Left renal cortex interstitium (tissue), 4 donors: ENCODE measurements at places on chromosomes 13 and 19. TPM values are rescaled to one million over a fixed set of nuclear protein-coding genes. Genes with fewer than 3 reads are reported as not detected.

- no peak for DNase-seq
These were observed 16.9 kb downstream of the TMEM150B start for GRCh38 chr19:55308281-55308680.

- DNase-seq: no peak
These were observed 103.2 kb downstream of the ZNF429 start for GRCh38 chr19:21608571-21608970.

WDFY2 gene
- 20.4 TPM for polyA plus RNA-seq

- no peak for DNase-seq
These were observed 72.8 kb upstream of the CLDN10 start for GRCh38 chr13:95479731-95480130.

GRCh38 chr13:108742701-108743451 lies 113.5 kb downstream of the MYO16 start:
- no peak for DNase-seq

DNA sequence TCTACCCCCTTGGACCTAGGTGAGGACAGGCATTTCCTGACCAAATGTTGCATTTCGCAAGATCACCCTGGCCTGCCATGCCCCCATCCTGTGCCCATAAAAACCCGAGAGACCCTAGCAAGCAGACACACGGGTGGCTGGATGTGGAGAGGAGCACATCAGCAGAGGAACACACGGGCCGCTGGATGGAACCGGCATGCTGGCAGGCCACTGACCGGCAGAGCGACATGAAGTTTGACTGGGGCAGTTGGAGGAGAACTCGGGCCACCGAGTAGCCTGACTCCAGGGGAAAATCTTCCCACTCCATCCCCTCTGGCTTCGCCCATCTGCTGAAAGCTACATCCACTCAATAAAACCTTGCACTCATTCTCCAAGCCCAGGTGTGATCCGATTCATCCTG lies 329.3 kb downstream of the FGF9 start:
- no peak for DNase-seq

GRCh38 chr19:16415806-16416205 lies 56.0 kb downstream of the EPS15L1 start:
- DNase-seq: no peak

C5AR1 gene
- 3.8 TPM for polyA plus RNA-seq

ZNF99 gene
- polyA plus RNA-seq: 0.99 TPM

RFPL4A gene
- 0.16 TPM for polyA plus RNA-seq
